Pulmonary artery endothelial cell (primary cell): ENCODE measurements at places on chromosomes 4 and X. TPM values are rescaled to one million over a fixed set of nuclear protein-coding genes. Genes with fewer than 3 reads are reported as not detected.

SORBS2 gene
- 21.6 and 46.2 TPM in 2 replicates for total RNA-seq

FMR1NB gene
- total RNA-seq, result not detected in 2 replicates

ATP6AP2 gene
- total RNA-seq, result 85.7 and 105 TPM in 2 replicates

IBSP gene
- total RNA-seq, result not detected in 2 replicates

DNA sequence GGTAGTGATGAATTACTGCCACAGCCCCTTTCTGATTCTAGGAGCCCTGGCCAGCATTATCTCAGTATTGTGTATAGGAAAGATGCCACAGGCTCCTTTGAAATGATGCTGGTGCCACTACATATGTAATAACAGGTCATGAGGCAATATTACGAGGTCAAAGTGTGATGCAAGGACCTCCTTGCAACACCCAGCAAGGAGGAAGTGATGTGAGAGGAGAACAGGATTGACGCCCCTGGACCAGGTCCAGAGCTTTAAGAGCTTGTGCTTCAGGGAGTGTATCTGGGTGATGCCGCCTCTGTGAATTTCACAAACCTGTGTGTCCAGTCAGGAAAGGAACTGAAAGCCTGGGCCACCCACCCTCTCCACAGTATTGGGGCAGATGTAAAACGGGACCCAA lies 261.8 kb downstream of the MID1IP1 start:
- DNase-seq, result no peak

DNA sequence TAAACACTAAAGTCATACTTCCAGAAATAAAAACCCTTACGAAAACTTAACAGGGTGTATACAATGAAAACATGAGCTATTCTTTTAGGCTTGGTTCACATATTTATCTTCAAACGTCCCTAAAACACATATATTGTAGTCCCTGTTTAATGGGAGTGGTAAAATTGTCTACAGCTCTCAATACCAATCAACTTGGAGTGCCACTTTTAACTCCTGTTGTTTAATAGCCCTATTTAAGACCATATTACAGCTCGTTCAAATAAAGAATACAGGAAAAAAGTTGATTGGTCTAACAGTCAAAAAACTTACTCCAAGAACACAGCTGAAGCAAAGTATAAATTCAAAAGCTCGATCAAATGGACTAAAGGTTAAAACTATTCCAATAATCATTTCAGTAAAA lies 3.9 kb downstream of the UBE2D3 start:
- no peak for DNase-seq

- no peak for DNase-seq
Observed at GRCh38 chr4:76494871-76495590, 60.0 kb downstream of the SHROOM3 start.

DNA sequence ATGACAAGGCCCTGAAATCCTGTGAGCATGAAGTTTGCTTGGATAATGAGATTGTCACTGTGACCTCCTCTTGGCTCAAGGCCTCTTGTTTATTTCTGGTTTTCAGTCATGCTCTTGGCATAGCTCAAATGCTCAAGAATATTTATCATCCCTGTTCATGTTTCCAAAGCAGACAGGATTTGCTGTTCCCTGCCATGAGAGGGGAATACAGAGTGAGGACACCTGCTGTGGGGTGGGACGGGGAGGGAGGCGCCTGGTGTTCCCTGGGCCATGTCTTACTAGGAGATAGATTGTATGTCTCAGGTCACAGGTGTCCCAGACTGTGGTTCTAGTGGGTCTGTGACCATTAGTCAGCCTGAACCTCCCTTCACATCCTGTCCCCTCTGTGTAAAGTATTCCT lies 34.9 kb upstream of the SH3RF1 start:
- no peak for DNase-seq

- DNase-seq, result no peak
Observed at GRCh38 chrX:79162076-79162475, 17.6 kb downstream of the GPR174 start.

DNA sequence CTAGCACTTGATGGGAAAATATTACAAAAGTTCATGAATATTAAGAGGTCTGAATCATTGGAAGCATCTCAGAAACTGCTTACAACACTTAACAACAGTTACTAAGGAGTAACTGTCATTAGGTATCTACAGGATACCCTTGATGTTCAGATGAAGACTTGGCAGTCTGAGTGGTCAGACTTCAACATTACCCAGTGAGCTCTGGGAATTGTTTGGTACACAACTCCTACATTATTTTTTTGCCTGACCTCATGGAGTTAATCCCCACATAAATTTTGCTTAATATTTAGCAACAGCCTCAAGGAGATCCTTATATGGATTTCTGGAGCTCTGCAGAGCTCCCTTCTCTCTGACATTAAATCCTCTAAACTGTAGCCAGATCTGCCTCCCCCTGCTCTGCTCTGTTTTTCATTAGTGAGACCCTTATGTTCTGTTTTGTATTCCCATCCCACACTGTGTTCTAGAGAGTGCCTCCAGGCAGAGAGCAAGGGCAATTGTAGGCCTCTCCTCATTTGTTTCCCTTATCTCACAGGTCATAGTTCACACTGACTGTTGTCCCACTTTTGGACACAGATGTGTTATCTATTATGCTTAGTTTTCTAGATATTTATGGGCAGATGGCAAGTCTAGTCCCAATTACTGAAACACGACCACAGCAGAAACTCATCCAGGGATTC lies 368.8 kb downstream of the GASK1B start:
- DNase-seq, result no peak

DNA sequence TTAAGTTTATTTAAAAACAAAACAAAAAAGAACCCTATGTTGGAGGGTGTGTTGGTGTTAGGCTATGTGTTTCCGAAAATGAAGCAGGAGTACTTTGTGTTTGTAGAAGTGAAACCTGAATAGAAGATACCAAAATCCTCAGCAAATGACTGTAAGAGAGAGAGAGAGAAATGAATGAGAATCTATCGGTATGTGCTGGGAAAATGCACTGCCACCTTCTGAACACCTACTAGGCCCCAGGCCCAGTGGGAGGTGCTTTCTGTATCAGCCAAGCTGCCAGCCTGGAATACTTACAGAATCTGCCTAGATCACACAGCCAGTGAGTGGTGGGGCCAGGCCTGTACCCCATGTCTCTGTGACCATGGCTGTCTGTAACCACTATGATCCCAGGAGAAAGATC lies 14.9 kb upstream of the PIM2 start:
- DNase-seq, result no peak

DNA sequence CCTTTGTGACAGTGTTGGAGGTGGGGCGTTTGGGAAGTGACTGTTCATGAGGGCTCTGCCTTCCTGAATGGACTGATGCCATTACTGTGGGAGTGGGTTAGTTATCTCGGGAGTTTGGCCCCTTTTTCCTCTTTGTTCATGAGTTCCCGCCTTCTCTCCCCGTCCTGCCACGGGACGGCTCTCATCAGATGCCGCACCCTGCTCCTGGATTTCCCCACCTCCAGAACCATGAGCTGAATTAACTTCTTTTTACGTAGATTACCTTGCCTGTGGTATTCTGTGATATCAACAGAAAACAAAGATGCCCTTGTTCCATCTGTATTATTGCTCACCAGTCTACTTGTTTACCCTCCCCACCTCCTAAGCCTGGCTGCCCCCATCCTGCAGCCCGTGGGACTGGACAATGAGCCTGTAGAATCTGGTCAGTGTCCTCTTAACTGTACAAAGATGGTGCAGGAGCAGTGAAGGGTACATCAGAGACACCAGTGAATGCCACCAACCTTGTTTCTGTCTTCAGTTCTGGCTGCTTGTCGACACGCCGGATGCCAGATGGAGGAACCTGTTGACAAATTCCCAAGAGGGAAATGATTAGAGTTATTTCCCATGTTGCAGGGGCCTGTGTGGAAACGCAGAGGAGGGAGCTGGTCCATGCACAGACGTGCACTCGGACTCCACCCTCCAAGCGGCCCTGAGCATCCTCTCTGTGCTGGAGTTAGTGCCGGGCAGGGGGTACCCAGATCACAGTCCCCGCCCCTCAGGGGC lies 104.7 kb downstream of the ABLIM2 start:
- no peak for DNase-seq

DNA sequence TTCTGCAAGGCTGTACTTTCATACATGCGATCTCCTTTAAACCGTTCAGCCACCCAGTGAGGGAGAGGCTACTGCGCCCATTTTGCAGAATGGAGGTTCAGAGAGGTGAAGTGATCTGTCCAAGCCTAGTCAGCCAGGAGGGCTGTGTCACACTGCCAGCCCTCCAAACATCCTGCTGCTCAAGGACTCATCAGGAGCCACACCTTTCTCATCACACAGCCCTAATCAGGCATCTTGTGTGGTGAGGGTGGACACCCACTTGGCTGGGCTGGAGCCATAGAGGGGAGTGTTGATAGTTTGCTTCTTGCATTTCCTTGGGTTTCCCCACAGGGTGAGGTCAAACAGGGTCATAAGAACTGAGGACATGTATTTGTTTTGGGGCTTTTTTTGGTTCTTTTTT lies 5.4 kb upstream of the CXCR3 start:
- DNase-seq, result no peak

- no peak for DNase-seq
Observed at GRCh38 chr4:150799207-150799606, 215.9 kb downstream of the LRBA start.

- no peak for DNase-seq
Observed at GRCh38 chrX:154468217-154468616, 10.1 kb downstream of the PLXNA3 start.

DNA sequence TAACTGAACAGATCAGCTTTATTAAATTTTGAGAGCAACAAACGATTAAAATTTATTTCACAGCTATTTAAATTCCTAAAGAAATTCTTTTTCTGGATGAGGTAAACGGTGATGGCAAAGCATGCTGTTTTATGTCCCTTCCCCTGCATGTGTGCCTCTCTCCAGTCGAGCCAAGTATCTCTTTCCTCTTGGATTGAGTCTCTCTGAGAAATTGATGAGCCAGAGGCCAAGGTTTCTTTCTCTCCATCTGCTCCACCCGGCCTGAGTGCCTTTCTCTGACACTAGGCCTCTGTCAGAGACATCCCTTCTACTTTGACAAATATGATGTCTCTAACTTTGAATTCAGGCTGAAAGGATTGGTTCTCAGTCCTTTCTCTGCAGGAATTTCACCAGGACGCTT lies 42.6 kb upstream of the PARM1 start:
- DNase-seq, result no peak

- DNase-seq, result no peak
Observed at GRCh38 chrX:46823481-46823880, 13.4 kb upstream of the RP2 start.

- DNase-seq, result no peak
Observed at GRCh38 chr4:21203416-21203815, 503.2 kb downstream of the PACRGL start.
